D721Med (cell line): ENCODE measurements at places on chromosomes 1 and 21.

DNA sequence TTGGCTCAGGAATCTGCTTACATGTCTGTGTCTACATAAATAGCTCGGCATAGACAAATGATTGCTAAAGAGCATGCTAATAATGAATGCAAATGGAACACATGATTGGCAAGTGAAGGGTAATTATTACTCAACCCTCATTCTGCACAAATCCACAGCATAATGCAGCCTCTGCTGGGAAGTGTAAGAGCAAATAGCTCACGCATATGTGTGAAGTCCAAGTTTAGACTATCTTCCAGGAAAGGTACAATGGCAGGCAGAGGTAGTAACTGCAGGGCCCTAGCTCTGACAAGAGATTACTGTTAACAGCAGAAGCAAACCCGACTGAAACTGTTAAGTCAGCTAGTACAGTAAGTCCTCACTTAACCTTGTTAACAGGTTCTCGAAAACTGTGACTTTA lies 7.0 kb upstream of the IL6R start:
- DNase-seq: no peak

GRCh38 chr1:160704250-160704649 lies 7.4 kb downstream of the CD48 start:
- no peak for DNase-seq

- no peak for DNase-seq
Observed at GRCh38 chr1:28905921-28906666, 8.3 kb upstream of the EPB41 start.

- DNase-seq: no peak
Observed at GRCh38 chr1:203051841-203052324, 25.6 kb downstream of the PPFIA4 start.

DNA sequence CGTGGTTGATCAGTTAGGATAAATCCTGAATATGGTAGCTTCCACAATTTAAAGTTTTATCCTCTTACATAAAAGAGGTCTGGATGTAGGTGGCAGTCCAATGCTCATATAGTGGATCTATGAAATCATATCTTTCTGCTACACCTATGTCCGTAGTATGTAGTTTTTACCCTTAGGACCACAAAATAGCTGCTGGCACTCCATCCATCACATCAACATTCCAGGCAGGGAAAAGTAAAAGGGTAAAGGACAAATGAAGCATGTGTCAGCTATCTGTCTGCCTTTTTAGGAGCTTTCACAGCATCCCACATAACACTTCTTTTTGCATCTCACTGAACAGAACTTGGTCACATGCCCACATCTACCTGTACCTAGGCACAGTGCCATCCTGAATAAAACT lies 184.7 kb downstream of the ROR1 start:
- no peak for DNase-seq

DNA sequence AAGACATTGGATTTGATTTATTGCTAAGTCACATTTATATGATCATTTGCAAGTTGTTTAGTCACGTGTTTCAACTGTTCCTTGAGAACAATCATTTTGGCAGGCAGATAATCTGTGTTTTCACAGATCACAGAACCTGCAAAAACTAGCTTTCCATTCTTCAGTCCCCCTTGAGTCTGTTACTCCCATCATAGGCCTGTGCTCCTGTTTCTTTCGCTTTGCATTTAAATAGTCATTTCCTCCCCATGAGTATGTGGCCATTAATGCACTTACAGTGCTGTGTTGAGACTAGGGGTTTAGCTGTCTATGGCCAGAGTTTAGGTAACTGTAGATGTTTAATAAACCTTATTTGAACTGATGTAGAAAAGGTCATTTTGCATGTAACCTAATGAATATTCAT lies 214.5 kb downstream of the PATJ start:
- DNase-seq: no peak

DNA sequence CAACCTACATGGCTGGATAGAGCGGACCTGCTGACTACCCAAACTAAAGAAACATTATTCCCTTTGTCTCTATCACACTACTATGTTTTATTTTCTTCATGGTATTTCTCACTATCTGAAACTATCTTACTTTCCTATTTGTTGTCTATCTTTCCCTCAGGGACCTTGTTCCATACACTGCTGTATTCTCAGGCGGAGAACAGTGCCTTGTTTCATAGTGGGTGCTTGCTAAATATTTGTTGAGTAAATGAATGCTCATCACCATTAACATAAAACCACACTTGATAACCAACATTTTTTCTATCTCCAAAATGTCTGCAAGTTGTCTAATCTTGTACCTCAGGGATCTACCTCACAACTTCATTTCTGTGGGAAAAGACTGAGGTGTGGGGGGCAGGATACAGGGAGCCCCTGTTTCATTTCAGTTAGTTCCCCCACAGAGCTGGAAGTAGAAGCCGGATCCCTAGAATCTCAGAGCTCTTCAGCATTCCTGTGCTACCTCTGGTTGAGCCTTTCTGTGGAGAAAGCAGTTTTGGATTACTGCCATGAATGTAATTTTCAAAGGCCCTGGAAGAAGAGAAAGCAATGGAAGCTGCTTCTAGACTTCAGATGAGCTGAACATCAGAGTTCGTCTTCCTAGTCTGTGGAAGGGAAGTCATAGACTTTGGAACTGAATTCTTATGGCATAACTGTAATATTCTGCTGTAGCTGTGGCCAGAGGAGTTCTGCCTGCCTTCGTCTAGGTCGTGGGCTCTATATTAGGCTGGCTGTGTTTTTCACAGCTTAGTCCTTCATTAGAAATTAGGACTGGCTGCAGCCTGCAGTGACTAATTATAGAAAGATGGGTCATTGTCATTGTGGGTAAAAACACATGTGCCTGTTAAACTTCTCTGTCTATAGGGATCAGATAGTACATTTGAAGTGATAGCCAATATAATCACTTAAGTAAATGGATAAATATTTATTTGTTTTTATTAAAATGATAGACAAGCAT lies 293.2 kb upstream of the SGIP1 start:
- no peak for DNase-seq

DNA sequence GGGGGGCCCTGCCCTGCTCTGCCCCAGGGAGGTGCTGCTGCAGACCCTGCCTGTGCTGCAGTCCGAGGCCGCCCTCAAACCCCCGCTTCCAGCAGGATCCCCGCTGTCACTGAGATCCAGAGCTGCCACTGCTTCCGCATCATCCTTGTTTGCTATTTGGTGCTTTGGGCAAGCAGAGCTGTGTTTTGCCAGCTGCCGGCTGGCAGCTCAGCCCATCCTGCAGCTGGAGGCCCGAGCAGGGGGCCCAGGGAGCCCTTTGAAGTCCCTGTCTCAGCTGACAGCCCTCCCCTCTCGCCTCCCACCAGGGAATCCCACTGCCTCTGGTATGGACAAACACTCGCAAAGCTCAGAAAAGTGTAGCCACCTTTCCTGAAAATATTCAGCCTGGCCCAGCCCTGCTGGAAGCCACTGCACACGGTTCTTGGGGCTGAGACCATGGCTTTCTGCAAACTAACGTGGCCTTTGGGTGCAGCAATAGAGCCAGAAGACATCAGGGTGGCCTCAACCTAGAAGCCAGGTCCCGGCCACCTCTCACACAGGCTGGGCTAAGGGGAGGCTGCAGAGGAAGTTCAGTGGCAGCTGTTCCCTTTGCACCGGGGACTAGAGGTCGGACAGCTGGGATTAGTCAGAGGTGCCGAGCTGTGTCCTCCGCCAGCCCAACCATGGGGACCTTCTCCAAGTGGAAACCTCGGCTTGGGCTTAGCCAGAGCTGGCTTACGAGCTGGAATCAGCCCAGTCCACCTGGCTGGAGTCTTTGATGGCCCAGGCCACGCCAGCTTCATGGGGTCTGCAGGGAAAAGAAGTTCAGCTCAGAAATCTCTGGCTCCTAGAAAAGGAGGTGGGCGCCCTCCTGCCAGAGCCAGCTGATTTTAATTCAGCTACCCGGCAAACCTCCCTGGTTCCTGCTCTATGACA lies 107.1 kb downstream of the SPSB1 start:
- DNase-seq: no peak

- no peak for DNase-seq
Observed at GRCh38 chr21:36079010-36079649, 9.3 kb downstream of the CBR1 start.

DNA sequence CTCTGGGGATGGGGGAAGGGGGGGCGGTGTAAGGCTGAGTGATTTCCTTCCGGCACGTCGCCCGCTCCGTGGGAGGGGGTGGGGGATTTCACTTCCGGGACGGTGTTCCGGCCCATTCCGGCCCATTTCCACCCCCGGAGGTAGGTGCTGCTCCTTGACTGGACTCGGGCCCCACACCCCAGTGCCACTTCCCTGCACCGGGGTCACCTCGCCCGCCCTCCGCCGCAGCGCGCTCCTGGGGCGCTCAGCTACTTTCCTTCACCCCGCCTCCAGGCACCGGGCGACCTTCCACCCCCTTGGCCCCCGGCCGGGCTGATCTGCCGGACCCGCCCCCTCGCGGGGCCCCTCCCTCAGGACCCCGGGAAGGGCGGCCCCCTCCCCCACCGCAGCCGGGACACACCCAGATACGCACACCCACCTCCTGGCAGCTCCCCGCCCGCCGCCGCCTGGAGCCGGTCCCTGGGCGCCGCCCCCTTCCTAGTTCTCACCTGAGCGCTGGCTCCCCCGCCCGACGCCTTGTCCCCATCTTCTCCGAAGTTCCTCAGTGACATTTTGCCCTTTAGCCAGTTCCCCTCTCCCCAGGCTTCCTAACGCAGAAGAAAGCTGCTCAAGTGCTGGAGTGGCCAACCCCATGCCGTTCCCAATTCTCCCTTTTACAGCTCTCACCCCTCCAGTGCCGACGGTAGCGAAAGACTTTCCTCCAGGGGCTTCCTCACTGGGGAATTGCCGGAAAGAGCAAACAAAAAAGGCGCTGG lies at the start of gene ZBTB37:
Gene ZBTB37, plus strand, starts transcription at position 115 of the 755 bp plus-strand sequence. CDS start 1,846 bp downstream, outside the sequence.
- DNase-seq: peak; percentile 73

- DNase-seq: no peak
Observed at GRCh38 chr1:44718091-44718490, 12.9 kb downstream of the RNU5D-1 start.

- no peak for DNase-seq
Observed at GRCh38 chr1:228513236-228513900, 26.2 kb downstream of the RNF187 start.

GRCh38 chr1:84581648-84582047 lies 7.4 kb upstream of the CTBS start:
- DNase-seq: no peak

DNA sequence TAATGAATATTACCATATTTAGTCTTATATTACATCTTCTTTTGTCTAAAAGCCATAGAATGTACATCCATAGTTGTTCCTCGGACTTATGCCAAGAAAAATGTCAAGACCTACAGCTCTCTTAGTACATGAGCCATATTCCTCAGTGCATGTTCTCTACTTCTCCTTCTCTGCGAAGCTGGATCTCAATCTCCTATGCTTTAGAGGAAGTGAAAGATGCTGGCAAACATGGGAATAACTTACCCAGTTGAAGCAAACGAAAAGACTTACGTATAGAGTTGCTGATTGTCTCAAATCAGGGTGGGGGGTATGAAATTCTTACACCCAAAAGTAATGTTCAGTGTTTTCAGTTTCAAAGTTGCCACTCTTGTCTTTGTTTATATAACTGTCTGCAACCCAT lies 32.7 kb downstream of the OR13G1 start:
- DNase-seq: no peak

DNA sequence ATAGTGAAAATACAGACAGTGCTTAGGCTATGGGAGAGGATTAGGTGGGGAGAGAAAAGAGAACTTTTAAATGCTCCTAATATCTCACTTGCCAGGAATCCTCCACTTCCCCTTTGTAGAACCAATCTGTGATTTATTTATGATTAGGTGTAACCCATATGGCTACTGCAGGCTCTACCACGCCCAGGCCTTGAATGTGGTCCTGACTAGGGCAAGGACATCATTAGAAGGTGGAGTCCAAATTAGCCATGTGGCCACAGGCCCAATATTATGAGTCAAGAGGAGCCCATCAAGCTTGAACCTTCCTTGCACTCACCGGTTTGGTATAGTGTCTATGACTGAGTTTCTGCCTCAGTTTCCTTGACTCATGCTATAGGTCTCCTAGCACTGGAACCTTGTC lies 141.4 kb downstream of the HMGB4 start:
- DNase-seq: no peak

DNA sequence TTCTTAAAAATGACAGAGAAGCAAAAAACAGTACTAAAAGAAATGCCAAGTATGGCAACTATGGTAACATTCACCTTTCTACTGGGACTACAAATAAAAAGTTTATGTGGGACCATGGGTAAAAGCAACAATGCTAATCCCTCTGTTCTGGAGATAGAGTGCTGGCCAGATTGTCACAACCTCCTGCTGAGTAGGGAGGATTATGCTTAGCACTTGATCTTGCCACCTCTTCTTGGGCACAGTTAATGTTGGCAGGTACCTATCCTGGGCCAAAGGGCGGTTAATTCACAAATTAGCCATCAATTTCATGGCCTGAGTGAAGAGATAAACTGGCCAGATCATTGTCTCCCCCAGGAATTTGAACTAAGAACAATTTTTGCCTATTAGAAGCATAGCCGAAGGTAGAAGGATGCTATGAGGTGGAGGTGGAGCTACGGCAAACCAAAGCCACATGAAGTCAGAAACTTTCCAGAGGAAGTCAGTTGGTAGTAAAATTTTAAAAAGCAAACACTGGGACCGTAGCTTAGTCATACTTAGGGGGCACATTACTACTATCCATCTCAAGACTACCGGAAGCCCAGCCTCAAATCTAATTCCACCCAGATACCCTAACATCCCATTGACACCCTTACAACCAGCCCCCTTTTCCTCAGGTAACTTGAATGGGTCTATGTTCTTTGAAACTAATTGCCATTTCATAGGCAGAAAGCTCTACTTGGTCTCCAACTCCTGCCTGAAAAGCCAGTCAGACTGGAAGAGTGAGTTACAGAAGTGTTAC lies 2.7 kb downstream of the SCYL3 start:
- peak; percentile 37 for DNase-seq

- DNase-seq: no peak
Observed at GRCh38 chr1:41673806-41674205, 189.3 kb upstream of the EDN2 start.

DNA sequence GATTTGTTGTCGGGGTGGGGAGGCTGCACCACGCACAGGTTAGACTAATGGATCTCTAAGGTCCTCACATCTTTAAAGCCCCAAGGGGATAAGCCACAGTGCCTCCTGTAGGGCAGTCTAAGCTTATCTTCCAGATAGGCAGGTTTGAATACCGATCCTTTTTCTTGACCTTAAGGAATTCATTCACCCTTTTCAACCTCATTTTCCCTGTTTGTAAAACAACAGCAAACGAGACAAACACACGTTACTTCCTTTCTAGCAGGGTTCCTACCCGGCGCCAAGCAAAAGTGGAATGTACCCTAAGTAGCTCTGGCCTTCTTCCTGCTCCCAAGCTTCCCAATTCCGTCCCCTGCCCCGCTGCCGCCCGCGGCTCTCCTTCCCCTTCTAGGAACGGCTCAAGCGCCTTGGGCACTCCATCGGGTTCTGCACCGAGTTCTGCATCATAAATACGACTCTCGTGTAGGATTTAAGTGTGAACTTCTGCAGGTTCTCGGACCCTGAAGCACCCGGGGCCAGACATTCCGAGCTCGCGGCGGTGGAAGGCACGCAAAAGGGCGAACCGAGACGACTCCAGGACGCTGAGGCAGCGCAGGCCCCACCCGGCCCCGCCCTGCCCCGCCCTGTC lies 548 bp upstream of the CDC20 start:
- peak; percentile 57 for DNase-seq

DNA sequence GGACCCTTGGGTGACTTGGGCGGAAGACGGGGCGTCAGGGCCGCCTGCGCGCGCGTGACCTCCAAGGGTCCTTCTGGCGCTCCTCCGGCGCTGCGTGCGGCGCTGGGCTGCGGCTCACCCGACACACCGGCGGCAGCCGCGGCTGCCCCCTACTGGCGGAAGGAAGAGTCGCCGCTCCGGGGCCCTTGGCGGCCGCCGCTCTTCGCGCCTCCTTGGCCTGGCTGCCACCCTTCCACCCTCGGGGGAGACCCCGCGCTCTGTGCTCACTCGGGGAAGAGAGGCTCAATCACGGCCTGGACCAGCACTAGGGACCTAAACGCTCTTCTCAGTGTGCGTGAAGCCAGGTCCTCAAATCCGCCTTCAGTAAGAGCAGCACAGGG lies 89.7 kb downstream of the DMRTA2 start:
- peak; percentile 74 for DNase-seq
